Activated CD8-positive, alpha-beta memory T cell treated with anti-CD3 and anti-CD28 coated beads for 4 hours (primary cell): ENCODE measurements at places on chromosomes 5 and 9.

DNA sequence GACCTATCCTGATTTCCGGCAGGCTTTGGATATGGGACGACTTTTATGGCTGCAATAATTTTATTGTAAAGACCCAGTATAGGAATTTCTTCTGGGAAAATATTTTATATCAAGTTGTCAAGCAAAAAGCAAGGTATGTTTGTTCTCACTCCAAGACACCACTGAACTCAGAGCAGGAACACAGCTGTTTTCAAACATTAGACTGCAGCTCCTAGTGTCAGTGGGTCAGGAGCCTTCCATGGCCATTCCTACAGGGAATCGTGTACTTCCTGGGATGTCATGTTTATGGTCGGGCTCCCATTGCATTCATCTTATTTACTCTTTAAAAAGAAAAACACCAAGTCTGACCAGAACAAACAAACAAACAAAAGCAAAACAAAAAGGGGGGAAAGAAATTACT is 225.3 kb downstream of the TSSK1B start:
- no peak for DNase-seq

- DNase-seq, result no peak
These were observed 105.2 kb downstream of the RGS3 start for GRCh38 chr9:113568571-113569321.

DNA sequence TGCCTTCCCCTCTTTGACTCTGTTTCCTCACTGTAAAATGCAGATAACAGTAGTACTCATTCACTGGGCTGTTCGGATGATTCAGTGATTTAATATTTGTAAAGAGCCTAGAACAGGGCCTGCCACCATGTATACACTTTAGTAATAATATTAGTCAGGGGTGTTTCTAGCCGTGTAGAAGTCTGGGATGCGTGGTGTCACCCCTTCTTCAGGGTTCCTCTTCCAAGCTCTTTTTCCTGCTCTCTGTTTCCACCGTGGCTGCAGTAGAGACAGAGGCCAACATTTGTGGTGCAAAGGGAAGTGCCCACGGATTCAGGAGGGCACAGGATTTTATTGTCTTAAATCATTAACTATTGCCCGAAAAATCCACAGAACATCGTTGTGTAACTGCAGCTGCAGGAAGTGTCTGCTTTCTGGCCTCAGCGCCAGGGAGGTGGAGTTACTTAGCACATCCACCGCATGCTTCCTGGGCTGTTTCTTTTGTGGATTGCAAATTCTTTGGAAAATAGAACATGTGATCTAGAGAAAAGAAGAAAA is 61.7 kb downstream of the TRIO start:
- no peak for DNase-seq

- no peak for DNase-seq
These were observed 3.8 kb upstream of the NEUROG1 start for GRCh38 chr5:135539430-135540005.

DNA sequence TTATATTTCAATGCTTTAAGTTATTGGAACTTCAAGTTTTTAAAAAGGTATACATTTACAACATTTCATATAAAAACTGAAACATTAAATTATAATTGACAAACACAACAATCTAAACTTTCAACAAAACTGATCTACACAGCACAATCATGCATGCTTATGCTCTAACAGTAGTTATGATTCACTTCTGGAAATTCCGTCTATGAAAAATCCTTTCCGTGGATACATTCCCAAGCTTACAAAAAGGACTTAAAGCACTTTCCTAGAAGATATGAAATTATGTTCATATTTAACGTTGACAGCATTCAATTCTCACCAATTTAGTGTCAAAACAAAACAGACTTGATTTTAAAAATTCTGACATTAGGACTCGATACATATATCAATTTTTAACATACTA is 3.7 kb downstream of the HNRNPH1 start:
- no peak for DNase-seq

DNA sequence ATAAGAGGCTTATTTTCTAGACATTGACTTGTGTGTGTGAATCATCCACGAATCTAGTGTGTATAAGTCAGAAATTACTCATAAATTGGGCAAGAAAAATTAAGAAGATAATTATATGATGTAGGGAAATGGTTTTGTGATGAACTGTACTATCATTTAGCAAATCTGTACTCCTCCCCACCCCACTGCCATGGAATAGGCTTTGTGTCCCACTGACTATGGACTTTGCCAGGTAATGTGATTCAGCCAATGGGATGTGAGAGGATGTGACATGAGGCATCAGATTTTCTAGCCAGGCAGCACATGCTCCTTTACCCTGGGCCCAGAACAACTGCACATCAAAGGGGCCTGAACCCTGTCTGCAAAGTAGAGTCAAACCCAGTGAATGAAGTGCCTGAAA is 406.6 kb downstream of the CTNND2 start:
- DNase-seq, result no peak

- DNase-seq, result no peak
These were observed 55.2 kb downstream of the NFIB start for GRCh38 chr9:14258660-14259239.

DNA sequence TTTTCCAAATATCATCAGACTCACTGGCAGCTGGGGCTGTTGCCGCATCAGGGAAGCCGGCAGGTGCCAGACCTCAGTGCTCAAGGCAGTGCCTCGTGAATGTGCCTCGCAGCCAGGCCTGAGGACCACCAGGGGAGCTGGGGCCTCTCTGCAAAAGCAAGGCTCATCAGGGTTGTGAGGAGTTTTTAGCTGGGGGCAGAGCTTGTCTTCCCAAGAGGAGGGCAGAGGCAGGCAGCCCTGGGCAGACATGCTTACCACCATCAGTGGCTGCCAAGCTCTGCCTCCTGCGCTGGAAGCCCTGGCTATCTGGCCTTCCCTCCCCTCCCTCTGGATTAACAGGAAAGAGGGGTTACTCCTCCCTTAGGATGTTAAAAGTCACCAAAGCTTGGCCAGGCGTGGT is 8.8 kb upstream of the TBC1D9B start:
- no peak for DNase-seq

GRCh38 chr5:6611334-6612256 is 21.2 kb downstream of the NSUN2 start:
- DNase-seq, result no peak

DNA sequence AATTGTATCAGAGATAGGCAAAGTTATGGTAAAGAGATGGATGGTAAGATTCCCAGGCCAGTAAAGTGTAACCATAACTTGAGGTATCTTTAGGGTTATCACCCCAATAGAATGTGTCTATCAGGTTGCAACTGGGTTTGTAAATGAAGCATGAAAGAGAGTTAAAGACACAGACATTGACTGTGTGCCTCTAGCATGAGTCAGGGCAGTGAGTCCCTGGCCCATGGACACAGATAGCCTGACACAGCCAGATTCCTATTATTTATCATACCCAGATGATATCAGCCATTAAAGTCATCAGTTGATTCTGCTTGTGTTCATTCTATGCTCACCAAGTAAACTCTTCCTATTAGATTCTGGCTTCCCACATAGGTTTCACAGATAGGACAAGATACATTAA is 33.5 kb upstream of the SNAPC3 start:
- DNase-seq, result no peak

DNA sequence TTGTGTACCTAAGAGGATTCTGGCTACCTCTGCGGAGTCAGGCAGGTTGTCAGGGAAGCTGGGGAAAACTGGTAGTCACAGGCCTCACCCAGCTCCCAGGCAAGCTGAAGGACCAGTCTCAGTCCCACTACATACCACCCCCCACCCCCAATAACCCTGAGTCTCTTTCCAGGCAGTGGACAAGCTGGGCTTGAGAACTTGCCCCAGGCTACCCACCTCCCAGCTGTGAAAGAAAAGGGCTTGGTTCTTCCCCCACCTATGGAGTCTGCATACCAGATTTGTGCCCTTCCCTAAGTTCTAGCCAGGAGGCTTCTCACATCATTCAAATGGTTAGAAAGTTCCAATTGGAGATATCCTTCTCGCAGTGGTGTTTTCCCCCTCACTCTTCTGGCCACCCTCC is 1678.8 kb downstream of the MAT2B start:
- DNase-seq, result no peak

DNA sequence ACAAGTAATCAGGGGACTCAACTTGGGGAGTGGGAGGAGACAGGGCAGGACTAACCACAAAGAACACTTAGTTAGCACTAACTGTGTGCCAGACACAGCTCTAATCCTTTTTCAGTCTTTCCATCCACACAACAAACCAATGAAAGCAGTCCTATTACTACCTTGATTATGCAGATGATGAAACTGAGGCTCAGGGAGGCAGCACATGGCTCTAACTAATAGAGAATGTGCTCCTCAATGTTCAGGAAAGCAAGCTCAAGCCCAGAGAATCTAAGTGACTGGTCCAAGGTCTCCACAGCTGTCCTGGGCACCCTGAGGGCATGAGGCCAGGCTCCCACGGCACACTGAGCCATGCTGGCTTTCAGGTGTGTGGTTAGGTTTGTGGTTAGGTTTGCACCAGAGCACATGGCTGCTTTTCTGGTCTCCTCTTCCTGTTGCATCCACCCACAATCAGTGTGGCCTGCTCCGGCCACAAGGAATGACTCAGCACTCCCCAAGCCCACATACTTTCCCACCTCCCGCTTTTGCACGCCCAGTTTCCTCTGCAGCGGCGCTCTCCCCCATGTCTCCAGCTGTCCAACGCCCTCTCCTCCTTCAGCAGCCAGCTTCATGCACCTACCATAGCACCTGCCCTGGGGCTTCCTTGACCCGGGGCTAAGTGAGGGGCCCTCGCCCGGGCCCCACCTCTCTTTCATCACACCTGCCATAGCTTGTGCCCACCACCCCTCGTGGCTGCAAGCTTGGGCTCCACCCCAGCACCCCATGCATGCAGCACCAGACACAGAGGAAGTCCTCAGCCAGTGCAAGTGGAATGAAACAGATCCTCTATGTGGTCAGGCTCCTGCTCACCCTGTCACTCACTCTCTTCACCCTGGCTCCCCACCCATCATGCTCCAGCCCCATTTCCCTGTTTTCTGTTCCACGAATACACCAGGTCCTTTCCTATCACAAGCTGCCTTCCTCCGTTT is 133.1 kb downstream of the GABBR2 start:
- DNase-seq, result no peak

- no peak for DNase-seq
These were observed 176.8 kb downstream of the ISOC1 start for GRCh38 chr5:129271308-129271707.

DNA sequence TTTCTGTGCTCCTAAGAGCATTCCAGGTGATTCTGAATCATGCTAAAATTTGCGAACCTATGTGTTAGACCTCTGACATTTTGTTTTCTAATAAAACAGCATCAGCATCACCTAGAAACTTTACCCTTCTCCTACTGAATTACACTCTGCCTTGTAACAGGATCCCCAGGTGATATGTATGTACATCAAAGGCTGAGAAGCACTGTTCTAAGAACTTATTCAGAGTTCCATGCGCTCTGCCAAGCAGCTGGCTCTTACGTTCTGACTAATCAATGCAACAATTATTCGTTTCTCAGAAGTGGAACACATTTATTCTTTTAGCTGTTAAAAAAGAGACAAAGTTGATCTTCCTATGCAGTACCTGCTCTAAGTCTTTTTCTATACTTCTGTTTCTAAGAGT is 228.6 kb downstream of the SLF1 start:
- DNase-seq, result no peak

GRCh38 chr5:77563475-77563874 is 71.4 kb upstream of the WDR41 start:
- no peak for DNase-seq

GRCh38 chr5:142661957-142662356 is 23.9 kb downstream of the FGF1 start:
- no peak for DNase-seq

GRCh38 chr9:134663084-134663483 is 21.5 kb downstream of the COL5A1 start:
- DNase-seq, result no peak

GRCh38 chr5:43973318-43973717 is 370.3 kb downstream of the NNT start:
- no peak for DNase-seq

GRCh38 chr5:97046270-97046982 is 96.0 kb downstream of the LIX1 start:
- DNase-seq, result no peak

GRCh38 chr5:89904442-89904841 is 505.1 kb downstream of the CETN3 start:
- DNase-seq, result no peak

DNA sequence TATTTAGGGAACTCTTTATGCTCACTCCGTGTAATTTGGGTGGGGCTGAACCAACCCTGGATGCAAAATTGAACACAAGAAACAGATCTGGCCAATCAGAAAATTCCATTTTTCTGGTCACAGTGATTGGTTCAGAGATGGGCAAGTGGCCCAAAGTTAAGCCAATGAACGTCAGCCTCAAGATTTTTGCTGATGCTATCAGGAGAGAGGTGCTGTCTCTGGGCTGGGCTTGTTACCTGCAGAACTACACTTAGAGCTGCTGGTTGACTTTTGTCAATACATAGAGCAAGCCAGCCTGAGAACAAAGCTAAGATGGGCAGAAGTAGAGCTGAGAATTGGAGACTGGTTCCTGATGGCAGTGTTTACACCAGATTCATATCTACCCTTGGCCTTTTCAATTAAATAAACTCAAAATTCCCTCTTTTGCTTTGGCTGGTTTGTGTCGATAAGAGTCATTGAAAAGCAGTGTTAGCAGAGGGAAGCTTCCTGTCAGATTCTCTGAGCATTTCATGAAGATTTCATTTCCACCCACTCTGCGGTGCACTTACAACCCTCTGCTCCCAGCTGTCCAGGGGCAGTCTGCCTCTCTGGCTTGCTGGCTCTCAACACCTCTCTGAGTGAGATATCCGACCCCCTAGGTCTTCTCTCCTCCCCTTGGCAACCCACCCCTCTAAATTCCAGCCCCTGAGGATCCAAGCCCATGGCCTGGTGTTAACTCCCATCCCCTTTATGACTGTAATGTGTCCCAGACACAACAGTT is 64.5 kb upstream of the PPARGC1B start:
- DNase-seq, result no peak

DNA sequence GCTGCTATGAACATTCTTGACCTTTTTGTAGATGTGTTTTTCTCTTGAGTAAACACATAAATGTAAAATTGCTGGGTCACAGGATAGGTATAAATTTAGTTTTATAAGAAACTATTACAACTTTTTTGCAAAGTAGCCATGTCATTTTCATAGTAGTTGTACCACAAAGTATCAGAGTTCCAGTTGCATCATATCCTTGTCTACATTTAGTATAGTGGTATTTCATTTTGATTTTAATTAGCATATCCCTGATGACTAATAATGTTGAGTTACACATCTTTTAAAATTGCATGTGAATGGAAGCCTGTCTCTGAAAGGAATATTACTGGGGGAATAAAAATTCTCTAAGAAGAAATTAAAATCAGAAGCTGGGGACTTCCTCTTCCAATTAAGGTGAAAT is 85.4 kb downstream of the TMEM161B start:
- no peak for DNase-seq

DNA sequence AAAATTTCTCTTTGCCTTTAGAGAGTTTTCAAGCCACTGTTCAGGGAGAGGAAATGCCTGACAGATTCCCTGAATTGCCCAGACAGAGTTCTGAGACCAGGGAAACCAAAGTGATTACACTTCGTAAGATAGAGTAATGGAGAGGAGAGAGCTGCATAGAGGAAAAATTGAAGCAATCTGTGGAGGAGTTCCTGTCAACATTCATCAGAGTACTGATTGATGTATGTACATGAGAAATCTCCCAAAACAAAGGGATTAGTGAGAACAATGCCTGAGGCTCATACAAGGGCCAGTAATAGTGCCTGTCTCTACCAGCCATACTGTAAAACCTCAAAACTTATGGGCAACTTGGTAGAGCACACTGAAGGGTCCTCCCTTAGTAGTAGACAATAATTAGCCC is 79.0 kb upstream of the TRIM32 start:
- DNase-seq, result no peak
